Activated effector memory CD4-positive, alpha-beta T cell treated with Interleukin-2 at 50 U/mL for 16 hours (primary cell): ENCODE measurements at places on chromosomes 2 and 18.

- no peak for DNase-seq
Observed at GRCh38 chr2:19556648-19557047, 198.2 kb upstream of the OSR1 start.

- no peak for DNase-seq
Observed at GRCh38 chr2:38631976-38632375, 29.2 kb upstream of the HNRNPLL start.

- DNase-seq, result no peak
Observed at GRCh38 chr2:129754831-129755230, 224.6 kb upstream of the RAB6C start.

GRCh38 chr2:68176657-68177056, 19.0 kb downstream of the PNO1 start:
- DNase-seq, result no peak
